ENCODE measurements at places on chromosomes 4 and X.

DNA sequence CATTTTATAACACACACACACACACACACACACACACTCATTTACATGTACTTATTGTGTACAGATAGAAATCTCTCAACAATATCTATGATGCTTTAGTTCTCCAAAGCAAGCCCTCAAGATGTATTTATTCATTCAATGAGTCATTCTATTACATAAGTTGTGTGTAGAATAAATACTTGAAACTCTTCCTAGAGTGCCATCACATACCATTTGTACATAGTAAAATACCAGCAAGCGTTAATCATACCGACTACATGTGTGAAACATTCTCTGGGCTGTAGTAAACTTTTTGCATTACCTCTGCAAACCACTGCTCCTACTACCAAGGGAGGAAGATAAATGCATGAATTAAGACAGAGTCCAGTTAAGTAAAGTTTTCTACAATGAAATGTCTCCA lies 70.9 kb downstream of the EPHA5 start:
- DNase-seq, result no peak

- no peak for DNase-seq
These were observed 104.4 kb upstream of the ARHGAP24 start for GRCh38 chr4:85370400-85371032.

GRCh38 chr4:20087522-20087911 lies 164.2 kb upstream of the SLIT2 start:
- no peak for DNase-seq

DNA sequence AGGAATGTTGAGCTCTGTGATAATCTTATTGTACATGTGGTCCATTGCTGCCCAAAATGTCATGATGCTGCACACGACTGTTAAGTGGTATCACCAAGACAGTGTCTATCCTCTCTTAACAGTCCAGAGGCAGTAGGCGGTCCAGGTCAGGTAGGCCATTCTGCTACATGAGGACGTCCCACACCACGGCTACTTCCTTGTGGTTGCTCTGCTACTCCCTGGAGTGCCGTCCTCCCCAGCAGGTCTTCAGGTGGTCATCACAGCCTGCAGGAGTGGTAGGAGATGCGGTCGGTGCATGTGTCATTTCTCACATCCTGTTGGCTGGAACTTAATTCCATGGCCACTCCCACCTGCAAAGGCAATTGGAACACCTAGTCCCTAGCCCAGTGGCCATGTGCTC lies 11.5 kb upstream of the STK32B start:
- DNase-seq, result no peak

DNA sequence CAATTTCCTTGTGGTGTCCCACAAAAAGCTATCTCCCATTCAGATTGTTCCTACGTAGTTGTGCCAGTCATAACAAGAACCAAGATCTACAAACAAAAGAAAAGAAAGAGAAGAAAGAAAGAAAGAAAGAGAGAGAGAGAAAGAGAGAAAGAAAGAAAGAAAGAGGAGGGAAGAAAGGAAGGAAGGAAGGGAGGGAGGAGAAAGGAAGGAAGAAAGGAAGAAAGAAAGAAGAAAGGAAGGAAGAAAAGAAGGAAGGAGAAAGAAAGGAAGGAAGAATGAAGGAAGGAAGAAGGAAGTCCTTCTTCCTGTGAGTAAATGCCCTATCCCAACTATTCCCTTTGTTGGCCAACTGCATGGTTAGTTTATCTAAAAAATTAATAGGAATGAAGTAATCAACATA lies 366.0 kb downstream of the DHRSX start:
- no peak for DNase-seq

GRCh38 chr4:42412251-42412650 lies 15.0 kb downstream of the SHISA3 start:
- no peak for DNase-seq

- no peak for DNase-seq
These were observed 35.9 kb upstream of the CXCL8 start for GRCh38 chr4:73704314-73705055.

GRCh38 chr4:16715482-16715881 lies 183.0 kb downstream of the LDB2 start:
- DNase-seq, result no peak

DNA sequence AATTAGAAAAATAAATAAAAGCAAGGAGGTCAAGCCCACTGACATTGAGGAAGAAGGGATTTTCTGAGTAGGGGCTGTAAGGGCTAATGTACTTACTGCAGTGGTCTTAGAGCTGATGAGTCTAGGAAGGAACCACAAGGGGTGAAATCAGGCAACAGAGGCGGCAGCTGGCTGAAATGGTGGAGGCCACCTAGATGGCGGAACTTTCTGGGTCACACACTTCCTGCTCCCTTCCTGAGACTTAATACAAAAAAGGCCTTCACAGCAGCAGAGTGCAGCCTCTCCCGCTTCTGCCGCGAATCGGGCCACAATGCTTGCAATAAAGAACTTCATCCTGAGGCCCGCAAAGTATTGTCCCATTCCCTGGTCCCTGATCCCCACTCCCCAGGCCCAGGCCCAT lies 15.4 kb downstream of the SNX12 start:
- no peak for DNase-seq

GRCh38 chr4:73419106-73420038 lies 15.3 kb downstream of the ALB start:
- no peak for DNase-seq

All from CD4-positive, alpha-beta T cell treated with Interleukin-6 at 100 ng/mL for 8 hours (primary cell).